ENCODE measurements at places on chromosomes 7 and 10. TPM values are rescaled to one million over a fixed set of nuclear protein-coding genes. Genes with fewer than 3 reads are reported as not detected.

EN2 gene
- not detected for total RNA-seq

VSTM4 gene
- 2.5 TPM for total RNA-seq

TFR2 gene
- total RNA-seq, result under 0.01 TPM

RHEB gene
- total RNA-seq, result 19.7 TPM

CHAT gene
- not detected for total RNA-seq

RTKN2 gene
- 0.90 TPM for total RNA-seq

GRCh38 chr10:79090134-79090803, 21.5 kb downstream of the ZMIZ1 start:
- DNase-seq, result peak; percentile 57

DNA sequence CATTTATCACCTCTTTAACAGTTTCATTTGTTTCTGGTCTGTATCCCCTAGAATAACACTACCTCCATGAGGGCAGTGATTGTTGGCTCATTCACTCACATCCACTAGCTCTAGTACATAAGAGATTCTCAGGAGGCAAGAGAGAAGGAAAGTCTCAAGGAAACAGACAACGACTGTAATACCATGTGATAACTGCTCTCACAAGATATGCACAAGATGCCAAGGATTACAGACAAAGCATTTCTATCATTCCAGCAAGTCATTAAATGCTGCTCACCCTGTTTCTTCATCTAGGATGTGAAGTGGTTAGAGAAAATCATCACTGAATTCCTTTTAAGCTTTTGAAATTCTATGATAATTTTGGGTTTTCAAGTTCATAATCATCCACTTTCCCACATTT, 115.3 kb downstream of the HIBADH start:
- DNase-seq, result peak; percentile 69

DNA sequence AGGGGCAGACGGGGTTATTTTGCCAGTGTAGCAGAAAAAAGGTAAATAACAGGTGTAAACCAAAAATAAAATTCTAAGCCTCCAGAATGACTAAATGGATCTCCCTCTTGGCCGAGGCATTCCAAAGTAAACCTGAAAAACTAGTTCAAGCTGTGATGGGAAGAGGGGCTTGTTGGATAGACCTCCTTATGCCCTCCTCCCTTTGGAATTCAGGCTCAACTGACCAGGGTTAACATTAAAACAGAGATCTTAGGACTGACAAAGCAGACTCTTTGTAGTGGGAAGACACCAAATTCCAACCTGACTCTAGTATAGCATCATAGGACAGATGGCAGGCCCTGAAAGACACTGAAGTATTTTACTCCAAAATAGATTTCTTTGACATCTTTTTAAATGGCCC, 113.8 kb upstream of the ITGB1 start:
- no peak for DNase-seq

DNA sequence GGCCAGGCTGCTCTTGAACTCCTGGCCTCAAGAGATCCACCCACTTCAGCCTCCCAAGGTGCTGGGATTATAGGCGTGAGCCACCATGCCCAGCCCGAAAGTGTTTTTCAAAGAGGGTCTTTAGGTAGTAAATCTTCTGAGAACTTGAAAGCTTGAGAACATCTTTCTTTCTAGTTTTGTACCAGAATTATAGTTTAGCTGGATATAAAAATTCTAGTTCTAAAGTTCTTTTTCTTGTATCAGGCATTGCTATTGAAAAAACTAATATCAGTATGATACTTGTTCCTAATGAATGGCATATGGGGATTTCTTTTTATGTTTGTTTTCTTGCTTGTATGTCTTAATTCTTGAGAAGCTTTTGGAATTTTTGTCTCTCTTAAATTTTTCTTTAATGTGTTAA, 43.2 kb downstream of the TLX1 start:
- no peak for DNase-seq

GRCh38 chr10:113038183-113038582, 88.1 kb downstream of the TCF7L2 start:
- no peak for DNase-seq

- no peak for DNase-seq
Observed at GRCh38 chr10:97778452-97779302, 6.9 kb upstream of the SFRP5 start.

GRCh38 chr7:64889686-64890162, 13.3 kb upstream of the ZNF273 start:
- no peak for DNase-seq

- DNase-seq, result peak; percentile 66
Observed at GRCh38 chr10:14093730-14094484, 236.8 kb downstream of the FRMD4A start.

- no peak for DNase-seq
Observed at GRCh38 chr10:23496727-23497126, 57.9 kb downstream of the OTUD1 start.

DNA sequence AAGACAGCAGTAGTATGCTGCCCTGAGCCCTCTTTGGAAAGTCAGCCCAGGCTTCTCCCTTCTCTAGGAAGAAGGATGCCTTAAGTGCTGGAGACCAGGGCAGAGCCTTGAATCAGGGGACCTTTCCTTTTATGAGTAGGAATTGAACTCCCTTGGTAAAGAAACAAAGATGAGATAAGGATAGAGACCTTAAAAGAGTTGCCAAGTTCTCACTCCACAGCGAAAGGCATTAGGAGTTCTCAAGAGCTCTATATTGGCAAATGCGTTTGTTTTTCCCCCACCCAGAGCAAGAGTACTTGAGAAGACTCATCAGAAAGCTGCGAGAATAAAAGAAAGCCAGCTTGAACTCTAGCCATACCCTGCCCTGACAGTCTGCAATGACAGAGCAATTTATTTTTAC, 72.9 kb upstream of the OGDHL start:
- DNase-seq, result no peak

- no peak for DNase-seq
Observed at GRCh38 chr10:1627945-1628344, 109.4 kb downstream of the ADARB2 start.

GRCh38 chr7:156582591-156583123, 57.9 kb upstream of the RNF32 start:
- DNase-seq, result no peak

DNA sequence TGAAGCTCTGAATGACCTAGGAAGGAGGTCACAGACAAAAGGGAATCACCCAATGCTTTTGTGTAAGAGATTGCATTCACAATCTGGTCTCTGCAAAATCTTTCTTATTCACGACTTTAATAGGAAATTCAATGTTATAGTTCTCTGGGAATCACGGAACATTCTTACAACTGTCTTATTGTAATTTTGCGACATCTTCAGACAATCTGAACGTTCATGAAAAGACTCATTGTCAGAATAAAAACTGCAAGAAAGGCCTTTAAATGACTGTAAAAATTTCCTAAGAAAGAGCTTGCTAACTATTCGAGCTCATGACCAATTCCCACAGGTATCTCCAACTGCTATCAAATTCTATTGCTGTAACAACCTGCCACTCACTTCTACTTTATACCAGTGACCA, 130.7 kb downstream of the DGKI start:
- DNase-seq, result no peak

GRCh38 chr7:1961701-1962276, 271.0 kb downstream of the MAD1L1 start:
- peak; percentile 96 for DNase-seq

Measured in IMR-90 (cell line).